ENCODE measurements at places on chromosomes 2 and 18.
A peak's percentile ranks its signal among the peaks of the same experiment; 100 is the strongest.

GRCh38 chr2:196128749-196129148 lies 42.6 kb downstream of the STK17B start:
- DNase-seq: no peak

DNA sequence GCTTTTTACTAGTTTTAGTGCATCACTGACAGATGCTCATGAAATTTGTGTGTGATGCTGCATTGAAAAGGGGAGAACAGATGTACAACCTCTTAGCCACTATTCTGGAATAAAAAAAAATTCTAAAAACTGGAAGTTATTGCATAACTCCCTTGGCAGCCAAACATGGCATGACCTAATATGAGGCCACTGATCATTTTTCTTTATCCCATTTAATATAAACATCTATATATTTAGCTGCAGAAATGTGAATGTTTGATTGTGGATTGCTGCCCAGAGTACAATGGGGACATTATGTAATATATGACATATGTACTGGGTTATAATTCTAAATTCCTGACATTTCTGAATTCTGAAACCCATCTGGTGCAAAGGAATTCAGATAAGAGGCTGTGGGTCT lies 86.5 kb downstream of the CDCA7 start:
- no peak for DNase-seq

DNA sequence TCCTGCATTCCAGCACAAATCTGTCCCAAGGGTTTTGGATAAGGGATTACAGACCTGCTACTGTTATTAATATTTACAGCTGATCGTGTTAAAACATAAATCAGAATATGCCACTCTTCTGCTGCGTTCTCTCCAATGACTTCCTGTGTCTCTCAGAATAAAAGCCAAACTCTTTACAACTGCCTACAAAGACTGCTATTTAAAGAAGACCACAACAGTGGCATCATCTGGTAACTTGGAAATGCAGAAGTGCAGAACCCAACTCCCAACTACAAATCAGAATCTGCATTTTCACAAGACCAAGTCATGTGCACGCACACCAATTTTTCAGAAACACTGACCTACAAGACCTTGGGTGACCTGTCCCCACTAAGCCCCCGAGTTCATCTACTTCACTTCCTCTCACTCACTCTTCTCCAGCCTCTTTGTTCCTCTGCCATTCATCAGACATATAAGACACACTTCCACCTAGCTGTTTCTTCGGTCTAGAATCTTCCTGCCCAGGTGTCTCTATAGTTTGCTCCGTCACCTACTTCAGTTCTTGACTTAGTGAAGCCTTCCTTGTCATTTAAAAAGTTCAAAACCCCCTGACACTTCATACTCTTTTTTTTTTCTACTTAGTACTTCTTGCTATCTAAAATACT lies 36.0 kb downstream of the CHN1 start:
- no peak for DNase-seq

GRCh38 chr2:203853271-203853670 lies 14.3 kb upstream of the CTLA4 start:
- DNase-seq: no peak

- no peak for DNase-seq
Observed at GRCh38 chr2:9144617-9145016, 62.0 kb upstream of the ASAP2 start.

- peak; percentile 27 for DNase-seq
Observed at GRCh38 chr18:32730620-32731091, 42.2 kb downstream of the KLHL14 start.

DNA sequence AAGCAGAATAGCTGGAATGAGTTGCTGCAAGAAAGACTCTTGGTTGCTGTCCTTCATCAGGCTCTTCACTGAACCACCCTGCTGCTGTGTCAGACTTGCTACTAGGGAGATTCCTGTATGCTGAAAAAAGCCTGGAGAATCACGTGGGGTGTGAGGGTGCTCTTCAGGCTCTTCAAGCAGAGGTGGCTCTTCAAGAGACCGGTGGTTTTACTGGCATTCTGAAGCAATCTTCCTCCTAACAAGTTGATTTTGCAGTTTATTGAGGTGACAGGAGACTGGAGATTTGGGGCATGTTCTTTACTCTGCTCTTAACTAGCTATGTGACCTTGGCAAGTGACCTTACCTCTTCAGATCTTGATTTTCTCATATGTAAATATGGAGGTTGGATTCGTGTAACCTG lies 14.1 kb downstream of the TMEM178A start:
- no peak for DNase-seq

- no peak for DNase-seq
Observed at GRCh38 chr2:102262216-102263129, 48.9 kb upstream of the IL1RL1 start.

DNA sequence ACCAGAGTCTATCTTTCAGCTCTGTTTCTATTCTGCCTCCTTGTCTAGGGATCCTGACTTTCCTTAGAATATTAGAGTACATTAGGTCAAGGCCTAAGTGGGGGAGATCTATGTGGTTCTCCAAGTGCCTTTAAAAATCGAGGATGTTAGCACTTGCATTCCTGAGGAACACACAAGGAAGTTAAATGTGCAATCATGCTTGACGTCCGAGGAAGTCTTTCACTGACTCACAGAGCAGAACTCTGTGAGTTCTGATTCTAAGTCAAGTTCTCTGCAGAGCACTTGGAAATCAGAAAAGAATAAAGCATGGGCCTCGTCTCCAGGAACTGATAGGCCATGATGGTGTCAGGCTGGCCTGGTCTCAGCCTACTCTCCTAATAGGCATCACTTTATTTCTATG lies 17.2 kb downstream of the FHOD3 start:
- DNase-seq: no peak

GRCh38 chr18:45280481-45281276 lies 334.6 kb upstream of the SLC14A2 start:
- DNase-seq: no peak

DNA sequence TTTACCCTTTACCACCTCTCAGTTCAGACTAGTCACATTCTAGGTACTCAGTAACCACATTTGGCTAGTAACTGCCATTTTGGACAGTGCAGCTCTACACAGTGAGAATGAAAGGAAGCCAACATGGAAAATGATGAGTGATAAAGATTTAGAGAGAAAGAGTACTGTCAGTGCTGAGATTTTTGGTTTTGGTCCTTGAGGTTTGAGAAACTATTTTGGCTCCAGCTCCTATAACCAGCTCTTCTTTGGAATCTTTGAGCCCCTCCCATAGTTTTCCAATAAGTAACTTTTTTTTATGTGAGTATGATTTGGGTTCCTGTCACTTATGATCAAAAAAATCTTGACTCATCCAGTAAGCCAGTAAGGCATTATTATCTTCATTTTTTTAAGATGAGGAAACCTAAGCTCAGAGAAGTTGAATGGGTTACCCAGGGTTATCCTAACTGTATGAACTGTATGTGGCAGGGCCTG lies 173.0 kb downstream of the BABAM2 start:
- DNase-seq: no peak

- DNase-seq: no peak
Observed at GRCh38 chr2:66185497-66186054, 249.3 kb upstream of the MEIS1 start.

Measured in NCI-H748 treated with DMSO at 0.1 percent for 48 hours (cell line).